MCF 10A (cell line): ENCODE measurements at places on chromosomes 6 and 20. TPM values are rescaled to one million over a fixed set of nuclear protein-coding genes. Genes with fewer than 3 reads are reported as not detected.

MARCKS gene
- total RNA-seq, result 39.3 and 59.9 TPM in 2 replicates

GNAS-AS1 gene
- total RNA-seq, result 1.6 and 2.2 TPM in 2 replicates

MEI4 gene
- not detected in 2 replicates for total RNA-seq

HAO1 gene
- total RNA-seq, result not detected in 2 replicates

SLC22A1 gene
- total RNA-seq, result 0.86 and 1.4 TPM in 2 replicates

SIRPG gene
- total RNA-seq, result not detected in 2 replicates

AGPAT4 gene
- total RNA-seq, result 5.6 and 7.3 TPM in 2 replicates

UNC5CL gene
- 0.19 and 0.59 TPM in 2 replicates for total RNA-seq

GRCh38 chr20:34250005-34250404, 8.8 kb downstream of the ASIP start:
- no peak overlapping the region for H3K27ac ChIP-seq
- no peak overlapping the region for H3K4me3 ChIP-seq
- no peaks in the 10 kb centered on the region for H3K36me3 ChIP-seq
- DNase-seq, result no peak

DNA sequence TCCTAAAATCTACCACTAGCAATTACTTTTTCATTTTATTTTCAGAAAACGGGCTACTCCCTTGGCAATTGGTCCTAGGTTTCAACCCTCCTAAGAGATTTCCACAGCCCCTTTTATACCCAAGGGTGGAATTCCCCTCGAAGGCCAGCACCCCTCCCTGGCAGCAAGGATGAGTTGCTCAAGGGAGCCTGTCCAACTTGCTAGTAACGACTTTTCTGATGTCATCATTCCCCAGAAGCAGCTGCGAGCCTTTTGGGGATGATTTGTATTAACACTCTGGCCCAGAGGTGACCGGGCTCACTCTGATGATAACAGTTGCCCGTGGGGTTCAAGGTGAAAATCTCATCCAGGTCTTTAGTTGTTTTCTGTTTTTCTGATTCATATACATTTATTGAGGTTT, 30.7 kb upstream of the NAA20 start:
- H3K27ac ChIP-seq, result peak overlapping the region; percentile 84
- H3K27me3 ChIP-seq, result no peaks in the 10 kb centered on the region
- DNase-seq, result peak; percentile 58
- peaks cover 35% of the 10 kb centered on the region for H3K4me1 ChIP-seq
- H3K36me3 ChIP-seq, result peaks cover 41% of the 10 kb centered on the region

DNA sequence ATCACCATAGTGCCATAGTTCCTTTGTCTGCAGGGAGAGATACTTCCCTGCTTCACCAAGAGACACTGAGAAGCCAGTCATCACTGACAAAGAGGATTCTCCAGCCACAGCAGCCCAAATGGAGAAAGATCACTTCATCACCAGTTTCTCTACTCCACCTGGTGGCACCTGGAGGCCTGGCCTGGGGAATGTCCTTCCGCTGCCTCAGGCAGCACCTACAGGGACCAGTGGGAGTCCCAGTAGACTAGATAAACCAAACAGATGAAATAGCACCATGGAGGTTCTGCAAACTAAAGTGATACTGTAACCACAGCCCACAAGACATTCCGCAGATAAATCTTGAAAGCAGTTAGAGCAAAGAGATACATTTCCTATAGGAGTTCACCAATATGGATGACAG, 266.5 kb downstream of the C6orf118 start:
- no peaks in the 10 kb centered on the region for H3K27me3 ChIP-seq
- H3K36me3 ChIP-seq, result no peaks in the 10 kb centered on the region
- no peak overlapping the region for H3K4me3 ChIP-seq
- no peaks in the 10 kb centered on the region for H3K4me1 ChIP-seq
- no peak overlapping the region for H3K27ac ChIP-seq
- DNase-seq, result no peak

DNA sequence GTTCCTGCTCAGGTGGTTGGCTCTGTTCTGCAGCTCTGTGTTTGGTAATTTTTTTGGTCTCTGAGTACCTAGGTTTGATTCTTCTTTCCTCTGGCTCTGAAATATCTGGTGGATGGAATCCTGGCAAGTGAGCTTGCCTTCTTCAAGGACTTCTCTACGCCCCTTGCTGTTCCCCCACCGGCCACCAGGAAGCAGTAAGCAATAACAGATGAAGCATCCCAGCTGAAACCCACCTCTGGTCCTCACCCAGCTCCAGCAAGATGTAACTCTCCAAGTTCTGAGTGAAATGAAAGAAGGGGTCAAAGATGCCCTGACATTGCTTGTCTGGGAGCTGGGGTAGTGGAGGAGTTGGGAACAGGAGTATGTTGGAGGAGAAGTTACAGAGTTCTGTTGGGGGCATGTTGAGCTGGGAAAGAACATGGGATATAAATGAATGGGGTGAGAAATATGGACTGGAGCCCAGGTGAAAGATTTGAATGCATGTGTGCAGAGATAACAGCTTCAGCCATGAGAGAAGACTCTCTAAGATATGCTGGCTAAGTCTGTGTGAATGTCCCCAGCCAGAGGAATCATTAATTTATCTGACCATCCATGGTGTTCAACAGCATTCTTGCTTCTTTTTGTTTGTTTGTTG, 51.3 kb upstream of the GLP1R start:
- H3K4me1 ChIP-seq, result no peaks in the 10 kb centered on the region
- no peak overlapping the region for H3K27ac ChIP-seq
- peaks cover 39% of the 10 kb centered on the region for H3K27me3 ChIP-seq
- no peaks in the 10 kb centered on the region for H3K36me3 ChIP-seq

DNA sequence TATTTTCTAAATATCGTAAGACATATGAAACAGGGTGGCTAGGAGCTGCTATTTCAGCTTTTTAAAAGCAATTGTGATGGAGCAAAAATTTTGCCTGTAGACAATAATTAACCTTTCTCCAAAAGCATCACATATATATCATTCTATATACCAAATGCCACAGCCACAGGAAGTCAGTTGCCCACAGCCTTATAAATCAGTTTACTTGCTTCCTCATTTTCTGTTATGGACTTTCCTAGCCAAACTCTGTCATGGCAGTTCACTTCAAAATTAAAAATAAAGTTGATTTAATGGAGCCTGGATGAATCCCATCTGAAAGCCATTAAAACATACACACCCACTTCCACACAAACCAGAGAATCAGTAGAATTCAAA, 93.4 kb upstream of the NHSL1 start:
- peaks cover 43% of the 10 kb centered on the region for H3K4me1 ChIP-seq
- H3K36me3 ChIP-seq, result peaks cover 9% of the 10 kb centered on the region
- DNase-seq, result no peak
- H3K27me3 ChIP-seq, result no peaks in the 10 kb centered on the region
- H3K27ac ChIP-seq, result peak overlapping the region; percentile 91

GRCh38 chr6:149218471-149218870, 99.0 kb upstream of the TAB2 start:
- DNase-seq, result no peak
- H3K4me3 ChIP-seq, result no peak overlapping the region

DNA sequence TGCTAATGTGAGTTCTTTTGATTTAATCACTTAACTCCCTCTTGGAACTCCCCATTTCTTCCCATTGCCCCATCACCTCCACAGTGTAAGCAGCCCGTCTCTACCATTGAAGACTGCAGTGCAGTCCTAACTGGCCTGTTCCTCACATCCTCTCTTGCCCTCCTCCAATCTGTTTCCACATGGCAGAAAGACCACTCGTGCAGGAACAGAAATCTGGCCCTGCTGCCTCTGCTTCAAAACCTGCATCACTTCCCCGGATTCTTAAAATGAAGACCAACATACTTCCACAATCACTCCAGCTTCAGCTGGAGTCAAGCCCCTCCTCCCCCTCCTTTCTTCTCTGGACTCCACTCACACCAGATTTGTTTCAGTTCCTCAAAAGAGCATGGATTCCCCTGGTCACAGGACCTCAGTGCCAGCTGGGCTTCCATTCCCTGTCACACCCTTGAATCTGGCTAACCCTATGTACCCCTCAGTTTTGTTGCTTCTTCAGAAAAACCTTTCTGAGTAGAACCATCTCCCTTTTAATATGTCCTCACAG, 802.3 kb downstream of the MAFB start:
- no peak for DNase-seq
- H3K4me3 ChIP-seq, result no peak overlapping the region
- no peaks in the 10 kb centered on the region for H3K36me3 ChIP-seq
- no peak overlapping the region for H3K27ac ChIP-seq

GRCh38 chr6:1851681-1852456, 242.2 kb downstream of the FOXC1 start:
- peaks cover 6% of the 10 kb centered on the region for H3K4me1 ChIP-seq
- no peak for DNase-seq
- no peak overlapping the region for H3K4me3 ChIP-seq
- no peaks in the 10 kb centered on the region for H3K27me3 ChIP-seq
- H3K36me3 ChIP-seq, result no peaks in the 10 kb centered on the region

DNA sequence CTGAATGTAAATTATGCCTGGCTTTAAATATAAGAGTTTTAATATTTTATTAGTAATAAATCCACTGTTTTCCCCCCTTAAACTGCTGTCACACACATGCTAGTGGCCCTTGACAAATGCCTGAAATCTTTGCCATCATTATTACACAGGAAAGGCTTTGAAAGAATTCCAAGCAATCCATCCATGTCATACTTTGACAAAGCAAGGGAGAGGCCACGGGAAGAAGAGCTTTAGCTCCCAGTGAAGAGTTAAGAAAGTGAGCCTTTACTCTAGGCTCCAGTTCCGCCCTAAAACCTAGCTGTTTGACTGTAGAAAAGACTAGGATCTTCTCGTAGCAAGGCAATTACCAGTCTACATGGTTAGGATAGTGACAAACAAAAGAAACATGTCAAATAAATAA, 147.9 kb downstream of the GMDS start:
- peaks cover 12% of the 10 kb centered on the region for H3K4me1 ChIP-seq
- H3K4me3 ChIP-seq, result no peak overlapping the region
- H3K27me3 ChIP-seq, result no peaks in the 10 kb centered on the region
- no peak for DNase-seq
- no peaks in the 10 kb centered on the region for H3K36me3 ChIP-seq

DNA sequence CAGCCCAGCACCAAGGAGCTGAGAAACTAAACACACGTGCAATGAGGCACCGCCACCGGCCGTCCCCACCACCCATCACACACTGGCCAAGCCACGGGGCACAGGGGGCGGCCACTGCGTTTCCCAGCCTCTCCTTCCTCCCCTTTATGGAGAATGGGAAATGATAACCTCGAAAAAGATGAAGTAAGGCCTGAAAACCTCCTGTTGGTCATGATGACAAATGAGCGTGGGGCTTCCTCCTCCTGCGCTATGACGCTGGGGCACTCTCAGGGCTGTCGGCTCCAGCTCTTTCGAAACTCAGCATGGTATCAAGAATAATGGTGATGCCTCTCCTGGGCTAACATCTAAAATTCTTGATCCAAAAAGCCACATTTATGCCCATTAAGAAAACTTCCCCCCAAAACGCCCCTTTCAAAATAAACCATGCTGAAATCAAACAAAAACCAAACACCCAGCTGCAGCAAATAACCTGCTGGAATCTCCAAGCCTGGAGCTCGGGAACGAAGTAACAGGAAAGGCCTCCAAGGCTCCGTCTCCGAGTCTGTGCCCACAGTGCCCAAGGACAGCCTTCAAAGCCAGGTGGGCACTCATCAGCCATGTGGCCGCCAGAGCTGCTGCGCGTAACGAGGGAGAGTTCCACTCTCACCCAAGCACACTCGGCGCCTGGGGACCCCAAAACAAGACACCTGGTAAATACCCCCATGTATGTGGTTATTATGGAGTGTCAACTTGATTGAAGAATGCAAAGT, 50.0 kb downstream of the TAF4 start:
- no peak overlapping the region for H3K27ac ChIP-seq
- no peak for DNase-seq
- no peak overlapping the region for H3K4me3 ChIP-seq
- peaks cover 18% of the 10 kb centered on the region for H3K36me3 ChIP-seq

DNA sequence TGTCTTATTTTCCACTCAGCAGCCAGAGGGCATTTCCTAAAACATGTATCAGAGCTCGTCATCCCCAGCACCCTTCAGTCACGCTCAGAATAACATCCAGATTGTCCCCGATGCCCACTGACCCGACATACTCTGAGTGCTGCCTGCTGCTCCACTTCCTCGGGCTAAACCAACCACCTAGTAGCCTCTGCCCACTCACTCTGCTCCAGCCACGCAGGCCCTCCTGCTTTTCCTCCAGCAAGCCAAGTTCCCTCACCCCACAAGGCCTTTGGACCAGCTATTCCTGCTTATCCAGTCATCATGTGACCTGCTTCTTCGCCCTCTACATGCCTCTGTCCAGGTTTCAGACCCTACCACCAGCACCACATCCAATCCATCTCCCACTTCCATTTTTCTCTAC, 454.2 kb downstream of the CD83 start:
- no peaks in the 10 kb centered on the region for H3K36me3 ChIP-seq
- no peak overlapping the region for H3K27ac ChIP-seq
- DNase-seq, result no peak
- H3K4me1 ChIP-seq, result no peaks in the 10 kb centered on the region
- H3K4me3 ChIP-seq, result no peak overlapping the region
- H3K27me3 ChIP-seq, result no peaks in the 10 kb centered on the region

GRCh38 chr20:36465109-36466080, 75.9 kb upstream of the MYL9 start:
- DNase-seq, result peak; percentile 80
- peak overlapping the region; percentile 39 for H3K27ac ChIP-seq
- H3K36me3 ChIP-seq, result peaks cover 10% of the 10 kb centered on the region
- H3K4me3 ChIP-seq, result peak overlapping the region; percentile 39

GRCh38 chr6:19446570-19446969, 390.6 kb upstream of the ID4 start:
- no peak overlapping the region for H3K4me3 ChIP-seq
- H3K27me3 ChIP-seq, result peaks cover under 1% of the 10 kb centered on the region
- no peaks in the 10 kb centered on the region for H3K36me3 ChIP-seq

DNA sequence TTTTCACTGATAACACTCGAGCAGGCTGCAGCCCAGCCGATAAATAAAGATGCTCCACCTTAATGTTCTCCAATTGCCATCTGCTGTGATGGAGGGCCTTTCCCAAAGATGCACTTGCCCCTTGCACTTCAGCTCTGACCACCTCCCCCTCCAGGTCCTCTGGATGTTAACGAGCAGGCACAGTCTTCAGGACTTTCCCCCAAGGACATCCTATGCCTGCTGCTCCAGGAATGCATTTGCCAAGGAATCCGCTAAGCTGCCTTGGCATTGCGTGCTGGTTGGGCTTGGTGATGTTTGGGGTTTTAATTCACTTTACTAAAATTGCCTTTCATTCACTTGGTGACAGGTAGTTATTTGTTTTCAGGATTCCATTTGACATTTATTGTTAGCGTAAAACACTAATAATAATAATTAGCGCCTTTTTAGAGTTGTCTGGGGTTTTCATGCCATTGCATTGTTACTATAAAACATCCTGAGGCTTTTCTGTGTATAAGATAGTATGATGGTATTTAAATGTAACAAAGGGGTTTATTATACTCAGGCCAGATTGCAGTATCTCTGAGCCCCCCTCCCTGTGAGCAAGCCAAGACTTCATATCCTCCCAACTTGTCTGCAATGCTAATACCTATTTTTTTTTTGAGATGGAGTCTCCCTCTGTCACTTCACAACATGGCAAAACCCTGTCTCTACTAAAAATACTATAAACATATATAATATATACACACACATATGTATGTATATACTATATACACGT, 66.7 kb upstream of the TSHZ2 start:
- DNase-seq, result no peak
- H3K4me3 ChIP-seq, result no peak overlapping the region
- peaks cover 7% of the 10 kb centered on the region for H3K4me1 ChIP-seq
- no peaks in the 10 kb centered on the region for H3K36me3 ChIP-seq
- peaks cover 11% of the 10 kb centered on the region for H3K27me3 ChIP-seq
